ENCODE measurements at places on chromosomes 2 and 18.

DNA sequence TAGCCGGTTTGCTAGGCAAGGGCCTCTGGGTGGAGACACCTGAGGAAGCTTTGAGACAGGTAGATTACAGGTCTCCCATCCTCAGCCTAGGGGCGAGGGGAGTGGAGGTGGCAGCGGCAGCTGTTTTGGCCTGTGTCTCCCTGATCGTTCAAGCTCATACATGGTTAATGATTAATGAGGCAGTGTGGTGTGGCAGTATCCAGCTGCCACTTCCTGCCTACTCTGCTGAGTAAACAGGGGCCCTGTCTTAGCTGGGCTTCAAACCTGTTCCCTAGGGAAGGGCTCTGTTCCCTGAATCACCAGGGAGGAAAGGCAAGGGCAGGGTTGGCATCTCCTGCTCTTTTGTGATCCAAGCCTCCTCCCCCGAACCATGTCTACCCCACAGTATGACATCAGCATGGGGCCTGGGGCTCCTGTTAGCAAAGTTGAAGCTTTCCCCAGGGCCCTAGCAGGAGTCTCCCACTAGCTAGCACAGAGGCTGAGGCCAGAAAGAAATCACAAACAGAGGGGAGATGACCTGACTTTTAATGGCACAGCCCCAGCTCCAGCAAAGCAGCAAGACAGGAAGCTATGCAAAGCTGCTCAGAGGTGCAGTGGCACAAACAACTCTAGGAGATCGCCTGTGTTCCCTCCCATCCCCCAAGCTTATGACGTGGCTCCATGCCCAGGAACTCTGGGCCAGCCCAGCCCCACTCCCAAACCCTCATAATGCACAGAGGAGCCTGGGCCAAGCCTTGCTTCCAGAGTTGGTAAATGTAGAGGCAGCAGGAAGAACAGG is 3.7 kb upstream of the TUBA4B start:
- no peak for DNase-seq

- DNase-seq, result no peak
These were observed 212.9 kb downstream of the CYP26B1 start for GRCh38 chr2:71934595-71935261.

- no peak for DNase-seq
These were observed 92.5 kb downstream of the ZFP36L2 start for GRCh38 chr2:43133708-43134570.

GRCh38 chr2:120678926-120679325 is 56.7 kb upstream of the GLI2 start:
- no peak for DNase-seq

GRCh38 chr2:11678306-11678960 is 8.4 kb upstream of the NTSR2 start:
- DNase-seq, result no peak

DNA sequence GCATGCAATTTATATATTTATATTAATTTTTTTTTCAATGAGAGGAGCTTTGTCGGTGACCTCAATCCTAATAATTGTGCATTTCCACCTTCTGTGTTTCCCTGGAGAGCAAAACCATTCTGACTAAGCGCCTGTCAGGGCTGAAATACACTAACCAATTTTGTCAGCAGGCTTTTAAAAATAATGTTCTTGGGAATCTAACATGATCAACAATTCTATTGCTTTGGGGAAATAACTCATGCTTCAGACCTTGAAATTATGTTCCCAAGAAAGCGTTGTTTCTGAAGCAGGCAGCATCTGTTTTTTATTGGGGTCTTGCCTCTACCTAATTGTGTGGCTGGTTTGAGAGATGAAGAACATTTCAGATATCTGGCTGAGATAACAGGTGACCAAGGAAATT is 129.1 kb upstream of the ALKAL2 start:
- no peak for DNase-seq

DNA sequence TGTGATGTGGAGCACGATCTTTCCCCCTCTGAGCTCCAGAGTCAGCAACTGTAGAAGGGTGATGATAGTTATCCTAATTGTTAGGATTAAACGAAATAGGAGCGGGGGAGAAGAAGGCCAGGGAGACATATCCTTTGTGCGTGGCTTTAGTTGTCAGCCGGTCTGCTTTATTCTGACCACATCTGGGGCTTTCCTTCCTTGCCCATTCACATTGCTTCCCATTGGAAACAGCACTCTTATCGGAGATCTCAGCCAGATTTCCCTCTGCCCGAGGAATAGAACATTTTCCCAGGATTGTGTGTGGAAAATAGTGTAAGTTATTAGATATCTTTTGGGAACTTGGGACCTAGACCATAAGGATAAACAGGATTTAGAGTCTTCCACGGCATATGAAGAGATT is 1.5 kb downstream of the RALB start:
- DNase-seq, result no peak

DNA sequence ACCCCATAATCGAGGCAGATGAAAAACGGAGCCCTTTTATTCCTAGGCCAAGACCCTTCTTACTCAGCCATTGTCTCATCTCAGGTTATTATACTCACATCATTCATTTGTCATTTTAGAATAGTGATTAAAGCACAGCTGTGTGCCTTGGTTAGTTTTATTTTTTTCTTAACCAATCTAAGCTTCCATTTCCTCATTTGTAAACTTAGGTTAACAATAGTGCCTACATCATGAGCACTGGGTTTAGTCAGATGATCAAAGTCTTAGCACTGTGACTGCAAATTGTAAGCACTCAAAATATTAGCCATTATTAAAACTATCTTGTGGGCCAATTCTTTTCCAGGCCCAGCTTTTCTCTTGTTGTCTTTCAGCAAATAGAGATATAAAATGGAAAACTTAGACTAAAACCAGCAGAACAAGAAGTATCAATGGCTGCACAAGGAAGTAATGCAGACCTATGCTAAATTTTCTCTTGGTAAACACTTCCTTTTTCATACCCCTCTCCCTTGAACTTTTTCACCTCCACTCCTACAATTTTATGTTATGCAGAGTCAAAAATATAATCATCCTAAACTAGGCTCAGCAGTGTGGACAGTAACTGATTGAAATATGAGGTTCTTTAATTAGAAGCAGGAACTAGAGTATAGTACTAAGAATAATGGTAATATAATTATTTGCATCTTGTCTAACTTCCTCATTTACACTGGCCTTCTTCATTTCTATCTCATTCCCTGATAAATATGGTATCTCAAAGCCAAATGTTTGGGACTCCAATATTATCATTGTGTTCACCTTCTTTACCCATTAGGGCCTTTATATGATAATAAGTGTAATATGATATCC is 21.5 kb upstream of the GALNT3 start:
- no peak for DNase-seq

GRCh38 chr2:182649316-182649715 is 66.7 kb upstream of the DNAJC10 start:
- no peak for DNase-seq

GRCh38 chr18:21747268-21747667 is 6.7 kb downstream of the MIB1 start:
- no peak for DNase-seq

DNA sequence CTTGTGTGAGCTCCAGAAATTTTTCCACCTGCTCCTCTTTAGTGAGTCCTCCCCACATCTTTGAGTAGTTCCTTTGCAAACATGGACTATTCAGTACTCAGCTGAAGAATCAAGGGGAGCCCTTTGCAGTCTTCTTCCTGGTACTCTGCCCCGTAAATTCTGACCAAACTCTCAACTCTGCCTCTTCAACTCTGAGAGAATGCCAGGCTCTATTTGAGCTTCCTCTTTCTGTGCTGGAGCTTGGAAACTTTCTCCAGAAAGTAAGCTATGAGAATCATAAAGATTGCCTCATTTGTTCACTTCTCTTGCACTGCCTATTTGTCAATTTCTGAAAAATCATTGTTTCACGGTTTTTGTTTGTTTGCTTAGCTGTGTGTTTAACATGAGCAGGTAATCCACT is 7.4 kb upstream of the STAT4 start:
- no peak for DNase-seq

- no peak for DNase-seq
These were observed 21.1 kb downstream of the RHOB start for GRCh38 chr2:20467789-20468548.

DNA sequence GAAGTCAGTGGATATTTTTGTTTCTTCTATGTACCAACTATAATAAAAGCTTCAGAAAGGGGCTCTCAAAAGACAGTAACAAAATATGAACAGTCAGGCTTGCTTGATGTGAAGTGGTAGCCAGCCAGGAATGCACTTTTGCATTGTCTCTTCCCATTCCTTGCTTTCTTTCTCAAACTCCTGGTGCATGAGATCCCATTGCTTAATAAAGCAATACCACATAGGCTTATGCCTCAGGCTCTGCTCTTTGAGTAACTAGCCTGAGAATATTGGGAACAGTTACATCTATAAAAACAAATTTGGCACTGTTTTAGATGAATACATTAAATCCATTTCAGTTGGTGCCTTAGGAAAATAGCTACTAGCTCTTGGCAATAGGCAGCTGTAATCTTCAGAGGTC is 62.6 kb upstream of the ST6GAL2 start:
- no peak for DNase-seq

GRCh38 chr2:149544692-149545091 is 42.9 kb downstream of the MMADHC start:
- DNase-seq, result no peak

DNA sequence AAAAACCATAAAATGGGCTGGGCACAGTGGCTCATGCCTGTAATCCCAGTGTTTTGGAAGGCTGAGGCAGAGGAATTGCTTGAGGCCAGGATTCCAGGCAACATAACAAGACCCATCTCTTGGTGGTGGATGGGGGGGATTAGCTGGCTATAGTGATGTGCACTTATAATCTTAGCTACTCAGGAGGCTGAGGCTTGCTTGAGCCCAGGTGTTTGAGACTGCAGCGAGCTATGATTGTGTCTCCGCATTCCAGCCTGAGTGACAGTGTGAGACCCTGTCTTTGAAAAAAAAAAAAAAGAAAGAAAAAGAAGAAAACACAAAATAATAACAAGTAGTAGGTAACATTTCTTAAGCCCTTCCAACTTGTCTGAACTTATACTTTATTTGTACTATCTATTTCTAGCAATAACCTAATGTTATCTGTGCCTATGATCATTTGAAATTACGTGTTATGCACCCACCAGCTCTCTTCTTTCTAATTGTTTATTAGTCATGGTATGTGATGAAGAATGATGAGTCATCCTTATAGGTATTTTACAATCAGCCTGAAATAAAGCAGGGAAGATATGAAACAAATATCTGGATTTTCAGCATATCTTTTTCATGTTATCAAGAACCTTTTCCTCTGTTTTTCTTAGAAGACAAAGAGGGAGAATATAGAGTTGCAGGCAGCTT is 129.3 kb upstream of the UNC80 start:
- DNase-seq, result no peak

GRCh38 chr2:207801259-207801658 is 31.6 kb upstream of the FZD5 start:
- no peak for DNase-seq

- DNase-seq, result no peak
These were observed at the start of gene GKN1 for GRCh38 chr2:68974251-68974650. GKN1 (plus strand) TSS chr2:68974636; CDS start chr2:68974678, 42 bp downstream.

- no peak for DNase-seq
These were observed 323.5 kb upstream of the TANK start for GRCh38 chr2:160836755-160837154.

DNA sequence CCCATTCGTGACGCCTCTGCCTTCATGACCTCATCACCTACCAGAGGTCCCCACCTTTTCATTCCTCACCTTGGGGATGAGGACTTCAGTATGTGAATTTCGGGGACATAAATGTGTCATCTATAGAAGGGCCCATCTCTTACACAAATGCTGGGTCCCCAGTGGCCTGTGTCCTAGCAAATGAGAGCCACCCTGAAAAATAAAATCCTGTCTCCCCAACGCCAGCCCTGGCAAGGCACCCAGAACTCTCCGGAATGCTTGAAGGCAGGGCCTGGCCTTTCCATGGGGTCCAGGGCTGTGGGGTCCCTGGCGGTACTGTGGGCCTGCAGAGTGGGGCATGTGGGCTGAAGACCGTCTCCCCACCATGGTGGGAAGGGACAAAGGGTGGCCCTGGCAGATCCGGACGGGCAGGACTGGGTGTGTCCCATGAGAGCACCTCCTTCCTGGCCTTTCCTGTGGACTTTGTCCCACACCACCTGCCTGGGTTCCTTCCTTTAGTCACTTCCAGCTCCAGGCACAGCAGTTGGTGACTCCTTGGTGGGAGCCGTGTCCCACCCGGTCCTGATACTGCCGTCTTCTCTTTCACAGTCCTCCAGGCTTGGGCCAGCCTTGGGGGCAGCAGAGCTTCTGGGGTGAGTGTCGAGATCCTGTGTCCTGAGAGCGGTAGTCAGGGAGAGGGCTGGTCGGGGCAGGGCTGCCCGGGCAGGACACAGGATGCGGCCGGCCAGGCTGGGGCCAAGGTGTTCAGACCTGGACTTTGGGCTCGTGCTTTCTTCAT is 18.6 kb downstream of the CAPN10 start:
- no peak for DNase-seq

- no peak for DNase-seq
These were observed 283.6 kb downstream of the RBM43 start for GRCh38 chr2:150978053-150978452.

DNA sequence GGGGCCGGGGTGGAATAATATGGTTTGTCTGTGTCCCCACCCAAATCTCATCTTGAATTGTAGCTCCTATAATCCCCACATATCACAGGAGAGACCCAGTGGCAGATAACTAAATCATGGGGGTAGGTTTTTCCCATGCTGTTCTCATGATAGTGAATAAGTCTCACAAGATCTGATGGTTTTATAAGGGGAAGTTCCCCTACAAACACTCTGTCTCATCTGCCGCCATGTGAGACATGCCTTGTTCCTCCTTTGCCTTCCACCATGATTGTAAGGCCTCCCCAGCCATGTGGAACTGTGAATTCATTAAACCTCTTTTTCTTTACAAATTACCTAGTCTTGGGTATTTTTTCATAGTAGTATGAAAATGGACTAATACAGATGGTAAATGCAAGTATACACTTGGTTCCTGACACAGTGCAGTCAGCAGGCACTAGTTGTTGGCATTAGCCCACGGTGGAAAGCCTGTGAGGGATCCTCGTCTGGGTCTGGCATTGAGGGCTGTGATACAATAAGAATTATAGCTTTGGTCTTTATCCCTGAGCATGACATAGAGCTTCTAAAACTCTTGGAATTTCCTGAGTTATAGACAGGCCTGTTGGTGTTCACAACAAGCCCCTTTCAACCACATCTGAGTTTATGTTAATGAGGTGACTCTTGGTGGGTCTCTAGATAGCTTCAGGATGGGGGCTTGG is 135.8 kb downstream of the CABLES1 start:
- DNase-seq, result no peak

GRCh38 chr2:173048897-173049661 is 26.6 kb upstream of the MAP3K20 start:
- DNase-seq, result peak; percentile 92

DNA sequence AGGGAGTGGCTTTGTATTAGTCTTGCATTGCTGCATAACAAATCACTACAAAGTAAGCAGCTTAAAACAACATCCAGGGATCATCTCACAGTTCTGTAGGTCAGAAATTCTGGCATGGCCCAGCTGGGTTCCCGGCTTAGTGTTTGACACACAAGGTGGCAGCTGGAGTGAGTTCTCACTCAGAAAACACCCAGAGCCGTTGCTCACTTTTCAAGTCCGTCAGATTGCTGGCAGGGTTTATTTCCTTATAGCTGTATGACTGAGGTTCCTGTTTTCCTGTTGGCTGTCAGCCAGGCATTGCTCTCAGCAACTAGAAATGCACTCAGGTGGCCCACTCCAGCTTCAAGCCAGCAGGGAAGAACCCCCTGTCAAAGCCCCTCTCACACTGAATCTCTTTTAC is 324.1 kb downstream of the CCDC178 start:
- DNase-seq, result no peak

Data from Panc1 (cell line).